ENCODE measurements at places on chromosomes 7 and 10.

DNA sequence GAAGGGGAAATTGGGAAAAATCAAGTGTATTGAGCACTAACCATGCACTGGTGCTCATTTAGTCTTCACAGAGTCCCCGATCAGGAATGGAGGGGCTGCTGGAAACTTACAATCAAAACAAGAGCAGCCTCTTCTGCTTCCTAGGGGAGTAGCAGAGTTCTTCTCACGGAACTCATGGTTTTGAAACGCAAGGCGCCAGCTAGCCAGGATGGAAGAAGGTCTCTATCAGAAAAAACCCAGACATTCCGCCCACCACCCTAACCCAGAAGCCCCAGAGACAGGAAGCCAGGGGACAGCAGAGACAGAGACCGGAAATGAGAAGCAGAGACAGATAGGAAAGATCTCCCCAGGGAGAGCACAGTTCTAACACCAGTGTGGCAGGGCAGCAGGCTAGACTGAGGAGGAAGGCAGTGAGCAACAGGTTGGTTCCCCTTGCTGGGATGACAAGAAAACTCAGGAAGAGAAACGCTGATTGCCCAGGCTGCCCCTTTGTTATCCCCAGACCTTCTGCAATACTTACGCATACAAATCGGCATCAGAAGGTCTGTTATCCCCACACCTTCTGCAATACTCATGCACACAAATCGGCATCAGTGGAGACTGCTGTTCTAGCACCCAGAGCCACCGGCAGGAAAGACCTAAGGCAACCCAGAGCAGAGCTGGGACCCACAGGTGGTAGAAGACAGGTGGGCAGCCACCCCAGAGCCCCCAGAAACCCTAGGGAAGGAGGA lies 99.2 kb downstream of the CPXM2 start:
- DNase-seq, result no peak

DNA sequence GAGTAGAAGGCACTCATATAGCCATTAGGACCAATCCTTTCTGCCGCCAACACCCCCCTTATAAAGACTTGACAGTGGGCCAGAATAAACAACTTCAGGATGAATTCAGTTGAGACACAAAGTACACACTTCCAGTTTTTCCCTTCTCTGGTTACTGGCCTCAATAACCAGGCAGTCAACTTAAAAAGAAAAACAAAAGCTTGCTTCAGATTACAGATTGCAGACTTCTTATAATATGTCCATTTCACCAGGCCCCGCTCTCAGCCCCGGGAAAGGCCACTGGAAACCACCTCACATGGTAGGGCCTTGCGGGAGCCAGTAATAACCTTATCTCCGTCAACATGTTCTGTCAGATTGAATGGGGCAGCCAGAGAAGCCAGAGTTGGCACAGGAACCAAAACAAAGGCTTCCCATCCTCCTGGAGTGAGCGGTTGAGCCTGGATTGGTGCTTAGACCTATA lies 108.8 kb downstream of the EGFR start:
- no peak for DNase-seq

- no peak for DNase-seq
Observed at GRCh38 chr7:85177316-85177715, 9.5 kb downstream of the SEMA3D start.

GRCh38 chr7:31688372-31688771 lies 1.4 kb downstream of the PPP1R17 start:
- DNase-seq, result no peak

GRCh38 chr7:68929781-68930261 lies 668.5 kb upstream of the AUTS2 start:
- no peak for DNase-seq

DNA sequence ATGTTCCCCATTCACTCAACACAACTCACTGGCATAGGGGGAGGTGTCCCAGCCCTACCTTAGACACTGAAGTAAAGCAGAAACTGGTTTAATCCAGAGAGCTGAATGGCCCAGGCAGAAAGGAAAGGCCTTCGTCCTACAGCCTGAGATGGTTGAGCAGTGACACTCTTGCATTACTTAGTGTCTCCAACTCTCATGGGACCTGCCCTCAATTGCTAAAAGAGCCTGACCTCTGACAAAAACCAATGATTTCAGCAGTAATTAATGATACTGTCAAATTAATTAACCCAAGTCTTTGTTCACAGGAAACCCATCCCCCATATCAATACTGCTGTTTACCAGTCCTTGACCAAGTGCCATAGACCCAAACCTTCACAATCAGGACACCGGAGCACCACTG lies 48.6 kb downstream of the ICA1 start:
- no peak for DNase-seq

All from GF-D8 (cell line).